ENCODE measurements at places on chromosomes 2 and 18.

DNA sequence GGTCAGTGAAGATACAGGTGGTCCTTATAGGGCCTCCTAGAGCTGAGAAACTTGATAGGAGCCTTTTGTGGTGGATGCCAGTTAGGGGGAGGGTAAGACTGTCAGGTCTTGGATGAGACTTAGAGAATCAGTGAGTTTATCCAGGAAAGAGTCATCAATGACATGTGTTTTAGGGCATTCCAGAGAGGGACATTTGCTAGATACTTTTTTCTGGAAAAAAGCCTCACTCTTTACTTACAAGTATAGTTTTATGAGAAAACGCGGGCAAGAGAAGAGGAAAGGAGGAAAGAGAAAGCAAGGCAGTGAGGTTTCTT lies 24.5 kb upstream of the MSGN1 start:
- no peak for DNase-seq

- DNase-seq, result no peak
Measured at GRCh38 chr2:84875213-84875560, 5.7 kb downstream of the TRABD2A start.

DNA sequence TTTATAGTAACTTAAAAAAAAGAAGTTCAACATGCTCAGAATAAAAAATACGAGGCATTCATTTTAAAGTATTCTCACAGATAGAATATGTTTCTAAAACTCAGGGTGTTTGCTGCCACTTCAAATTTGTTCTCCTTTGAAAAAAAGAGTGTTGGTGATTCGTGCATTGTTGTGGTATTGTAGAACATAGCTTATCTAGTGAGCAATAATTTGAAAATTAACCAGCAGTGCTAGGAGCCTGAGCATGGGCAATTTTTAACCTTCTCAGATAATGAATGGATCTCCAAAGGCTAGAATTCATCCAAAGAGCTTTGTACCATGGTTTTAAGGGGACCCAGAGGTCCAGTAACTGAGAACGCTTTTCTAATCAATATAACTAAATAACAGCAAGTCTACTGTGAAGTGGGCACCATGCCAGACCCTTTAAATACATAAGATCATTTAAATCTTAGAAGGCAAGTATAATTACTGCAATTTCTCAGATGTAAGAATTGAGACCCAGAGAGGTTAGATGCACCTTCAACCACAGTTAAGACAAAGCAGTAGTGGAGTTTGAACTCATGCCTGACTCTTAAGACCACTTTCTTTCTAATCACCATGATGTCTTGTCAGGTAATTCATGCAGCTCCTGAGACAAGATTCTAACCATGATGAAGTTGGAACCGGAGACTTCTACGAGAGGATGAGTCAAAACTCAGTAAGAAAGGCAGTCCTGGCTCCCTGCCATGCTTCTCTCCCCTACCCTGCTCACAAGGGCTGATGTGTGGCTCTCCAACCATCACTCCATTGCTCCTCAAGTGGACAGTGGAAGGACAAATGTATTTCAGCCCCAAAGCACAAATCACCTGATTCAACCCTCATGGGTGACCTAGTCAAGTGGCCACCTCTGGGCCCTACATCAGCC lies 3.4 kb downstream of the CYRIA start:
- DNase-seq, result no peak

DNA sequence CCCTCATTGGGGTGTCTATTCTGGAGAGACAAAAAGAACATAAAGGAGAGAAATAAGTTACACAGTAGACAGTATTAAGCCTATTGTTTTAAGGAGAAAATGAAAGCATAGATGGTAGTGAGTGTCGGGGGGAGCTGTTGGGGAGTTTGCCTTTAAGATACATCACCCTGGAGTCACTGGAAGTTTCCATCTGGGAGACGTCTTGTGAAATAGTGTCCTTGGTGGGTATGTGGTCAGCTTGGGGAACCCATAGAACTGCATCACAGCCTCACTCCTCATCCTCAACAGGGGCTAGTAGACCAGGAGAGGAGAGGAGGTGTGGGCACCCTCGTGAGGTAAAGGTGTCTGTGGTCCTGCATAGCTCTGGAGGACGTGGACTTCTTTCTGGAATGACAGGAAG lies 60.6 kb downstream of the RNF144A start:
- DNase-seq, result no peak

DNA sequence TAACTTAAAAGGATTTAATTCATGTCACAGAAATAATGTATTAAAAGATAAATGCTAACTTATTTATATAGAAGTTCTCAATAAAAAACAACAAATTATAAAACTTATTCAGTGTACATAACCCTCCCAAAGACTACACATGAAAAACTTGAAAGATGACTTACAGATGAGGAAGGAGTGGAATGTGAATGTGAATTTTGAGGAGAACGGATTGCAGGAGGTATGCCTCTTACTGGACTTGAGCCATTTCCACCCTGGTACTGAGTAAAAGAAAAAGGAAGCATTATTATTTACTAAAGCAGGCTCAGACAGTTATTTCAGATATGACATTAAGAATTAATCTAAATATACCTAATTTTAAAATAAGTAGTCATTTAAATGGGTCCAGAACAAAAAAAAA lies 104.4 kb downstream of the TLK1 start:
- no peak for DNase-seq

- no peak for DNase-seq
Measured at GRCh38 chr2:11160731-11161455, 5.6 kb downstream of the SLC66A3 start.

DNA sequence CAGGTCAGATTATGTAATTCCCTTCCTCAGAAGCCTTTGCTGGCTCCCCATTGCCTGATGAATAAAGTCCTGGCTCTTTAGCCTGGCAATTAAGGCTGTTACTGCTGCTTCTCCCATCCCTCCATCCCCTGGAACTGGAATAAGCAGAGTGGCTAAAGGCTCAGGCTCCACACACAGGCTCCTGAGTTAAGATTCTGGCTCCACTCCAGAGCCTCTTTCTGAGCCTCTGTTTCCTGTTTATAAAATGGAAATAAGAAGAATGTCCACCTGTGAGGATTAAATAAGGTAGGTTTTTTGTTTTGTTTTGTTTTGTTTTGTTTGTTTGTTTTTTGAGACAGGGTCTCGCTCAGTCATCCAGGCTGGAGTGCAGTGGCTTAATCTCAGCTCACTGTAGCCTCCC lies 50.0 kb downstream of the ZFP36L2 start:
- no peak for DNase-seq

DNA sequence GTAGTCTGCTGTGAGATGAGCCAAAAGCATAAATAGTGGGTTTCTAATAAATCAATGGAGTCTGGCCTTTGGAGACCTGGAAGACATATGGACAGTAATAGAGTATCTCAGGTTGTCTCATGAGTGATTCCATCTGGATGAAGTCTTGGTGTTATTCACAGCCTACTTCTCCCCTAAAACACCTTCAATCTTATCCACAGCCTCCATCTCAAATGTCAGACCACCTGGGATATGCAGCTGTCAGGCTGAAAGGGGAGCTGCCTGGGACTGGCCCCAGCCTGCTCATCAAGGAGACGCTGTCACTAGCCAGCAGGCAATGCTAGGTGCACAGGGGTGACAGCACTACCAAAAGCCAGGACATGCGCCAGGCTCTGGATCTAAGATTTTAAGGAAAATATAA lies 684.0 kb upstream of the ZEB2 start:
- DNase-seq, result no peak

- no peak for DNase-seq
Measured at GRCh38 chr2:148813603-148814065, 61.4 kb upstream of the KIF5C start.

Measured in NCI-H187 (cell line).